ENCODE measurements at places on chromosomes 6 and 20.

DNA sequence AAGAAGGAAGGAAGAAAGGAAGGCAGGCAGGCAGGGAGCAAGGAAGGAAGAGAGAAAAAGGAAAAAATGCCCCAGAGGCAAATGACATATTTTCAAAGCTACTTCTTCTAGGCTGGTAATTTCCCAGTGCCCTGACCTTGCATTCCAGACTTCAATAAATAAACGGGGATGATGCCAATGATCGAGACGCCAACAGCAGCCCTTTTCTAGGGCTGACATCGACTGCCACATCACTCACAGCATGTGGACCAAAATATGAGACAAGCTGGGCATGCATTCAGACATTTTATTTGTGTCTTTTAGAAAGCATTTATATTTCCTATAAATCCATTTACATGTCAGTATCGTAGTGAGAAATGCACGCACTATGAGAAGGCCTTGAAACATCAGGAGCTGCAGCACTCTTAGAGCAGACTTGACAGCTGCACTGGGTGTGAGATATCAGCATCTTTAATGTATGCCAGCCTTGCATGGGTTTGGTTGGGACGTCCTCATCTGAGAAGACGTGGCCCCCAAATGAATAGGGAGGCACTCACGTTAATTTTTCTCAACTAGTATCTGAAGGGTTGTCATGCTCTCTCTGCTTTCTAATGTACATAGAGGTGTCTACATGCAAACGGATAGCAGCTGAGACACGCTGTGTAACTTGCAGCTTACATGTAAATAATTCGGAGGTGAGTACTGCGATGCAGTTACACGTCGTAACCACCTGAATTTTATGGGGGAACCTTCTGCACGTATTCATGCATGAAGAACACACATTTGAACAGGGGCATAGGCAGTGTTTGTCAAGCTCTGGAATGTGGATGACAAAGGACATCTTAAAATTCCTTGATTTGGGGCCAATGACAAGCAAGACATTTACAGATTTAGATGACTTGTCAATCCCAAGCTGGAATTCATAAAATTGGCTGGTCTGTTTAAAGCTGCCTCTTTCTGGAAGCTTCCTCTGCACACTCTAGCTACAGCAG is 149.1 kb upstream of the AGPAT4 start:
- no peak for DNase-seq

DNA sequence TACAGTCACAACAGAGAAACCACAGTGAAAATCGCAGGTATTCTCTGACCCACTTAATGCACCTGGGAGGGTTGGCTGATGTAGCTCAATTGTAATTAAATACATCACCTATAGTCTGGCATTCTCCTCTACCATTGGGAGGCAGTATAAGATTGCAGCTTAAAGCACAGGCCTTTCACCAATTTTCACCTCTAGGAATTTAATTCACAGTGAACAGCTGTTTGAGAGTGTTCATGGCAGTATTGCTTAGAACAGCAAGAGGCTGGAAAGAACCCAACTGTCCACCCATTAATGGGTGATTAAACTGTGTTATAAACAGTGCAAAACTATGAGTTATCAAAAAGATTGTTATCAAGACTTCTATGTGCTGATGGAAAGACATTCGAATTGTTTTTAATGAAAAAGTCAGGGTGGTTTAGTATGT is 2.0 kb downstream of the EDEM2 start:
- peak; percentile 25 for DNase-seq

GRCh38 chr6:116115781-116116180 is 10.2 kb downstream of the COL10A1 start:
- peak; percentile 16 for DNase-seq

DNA sequence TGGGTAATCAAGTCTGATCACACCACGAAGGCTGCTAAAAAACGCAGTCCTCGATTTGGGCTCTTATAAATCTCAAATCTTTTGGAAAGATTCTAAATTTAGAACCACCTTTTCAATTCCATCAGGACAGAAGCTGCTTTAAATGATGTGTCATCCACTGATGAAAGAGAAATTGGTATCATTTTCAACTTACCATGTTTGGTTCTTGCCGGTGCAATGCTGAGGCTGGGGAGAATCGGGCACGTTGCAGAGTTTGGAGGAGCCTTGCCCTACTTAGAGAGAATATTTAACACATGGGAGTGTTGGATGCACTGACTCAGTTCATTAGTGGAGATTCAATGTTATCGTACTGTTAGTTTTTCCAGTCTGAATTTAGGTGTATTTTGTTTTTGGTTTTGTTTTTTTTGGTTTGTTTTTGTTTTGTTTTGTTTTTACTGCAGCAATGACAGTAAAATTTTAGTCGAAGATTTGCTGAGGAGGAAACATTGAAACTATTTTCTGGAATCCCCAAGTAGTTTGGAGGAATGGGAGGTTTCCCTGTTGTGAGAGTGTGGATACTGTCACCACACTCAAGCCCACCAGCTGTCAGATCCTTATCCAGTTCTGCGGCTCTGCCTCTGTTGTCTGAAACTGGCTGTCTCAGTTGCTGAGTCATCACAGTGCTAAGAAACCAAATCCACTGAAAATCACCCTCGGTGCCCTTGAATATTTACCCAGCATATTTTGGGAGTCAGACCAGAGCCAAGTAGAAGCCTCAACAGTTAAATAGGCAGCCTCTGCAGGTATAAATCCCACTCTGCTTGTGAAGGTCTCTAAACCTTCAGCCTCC is 497.0 kb downstream of the BTBD3 start:
- no peak for DNase-seq

GRCh38 chr20:33843050-33843449 is 31.9 kb downstream of the CHMP4B start:
- DNase-seq = no peak

DNA sequence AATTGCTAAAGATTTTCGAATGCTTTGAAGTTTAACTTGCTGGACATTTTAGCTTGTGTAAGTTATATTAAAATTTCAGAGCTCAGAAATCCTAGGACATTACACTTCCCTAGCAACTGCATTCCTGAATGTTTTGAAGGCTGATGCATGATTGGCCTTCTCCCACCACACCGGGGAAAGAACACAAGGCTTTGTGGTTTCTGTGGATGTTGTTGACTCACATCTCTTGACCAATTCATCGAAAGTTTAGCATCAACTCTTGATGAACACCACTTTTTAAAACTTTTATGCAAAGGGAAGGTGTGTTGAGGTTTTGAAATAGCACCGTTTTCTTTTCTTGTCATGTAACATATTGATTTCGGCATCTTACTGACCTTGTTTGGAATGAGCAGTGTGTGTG is 81.1 kb downstream of the RIMS1 start:
- DNase-seq = no peak

DNA sequence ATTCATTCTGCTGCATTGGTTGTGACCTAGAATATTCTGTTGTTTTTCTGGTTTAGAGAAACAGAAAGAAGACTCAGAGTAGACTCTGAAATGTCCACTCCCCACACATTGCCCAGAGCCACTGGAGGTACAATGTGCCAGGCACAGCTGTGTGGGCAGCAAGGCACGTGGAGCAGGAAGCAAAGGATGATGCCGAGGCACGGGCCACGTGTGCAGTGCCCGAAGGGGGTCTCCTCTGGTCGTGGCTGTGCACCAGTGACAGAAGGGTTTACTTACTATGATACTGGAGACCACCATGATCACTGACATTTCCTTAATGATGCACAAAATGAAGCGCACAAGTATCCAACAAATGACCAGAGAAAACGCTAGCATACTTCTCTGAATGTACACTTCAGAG is 488.9 kb downstream of the PRKN start:
- DNase-seq = no peak

DNA sequence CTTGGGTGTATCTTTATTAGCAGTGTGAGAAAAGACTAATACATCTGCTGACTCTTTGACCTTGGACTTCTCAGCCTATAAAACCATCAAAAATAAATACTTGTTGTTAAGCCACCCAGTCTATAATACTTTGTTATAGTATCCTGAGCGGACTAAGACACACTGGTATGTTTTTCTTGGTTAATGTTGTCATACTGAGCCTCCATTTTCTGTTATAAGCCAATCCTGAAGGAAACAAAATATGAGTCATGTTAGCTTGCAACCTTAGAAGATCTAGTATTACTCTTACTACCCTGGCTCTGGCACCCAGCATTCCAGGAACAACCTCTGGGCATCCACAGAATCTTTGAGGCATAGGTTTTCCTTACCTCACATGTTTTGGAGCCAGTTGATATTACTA is 307.2 kb downstream of the FRK start:
- DNase-seq = no peak

DNA sequence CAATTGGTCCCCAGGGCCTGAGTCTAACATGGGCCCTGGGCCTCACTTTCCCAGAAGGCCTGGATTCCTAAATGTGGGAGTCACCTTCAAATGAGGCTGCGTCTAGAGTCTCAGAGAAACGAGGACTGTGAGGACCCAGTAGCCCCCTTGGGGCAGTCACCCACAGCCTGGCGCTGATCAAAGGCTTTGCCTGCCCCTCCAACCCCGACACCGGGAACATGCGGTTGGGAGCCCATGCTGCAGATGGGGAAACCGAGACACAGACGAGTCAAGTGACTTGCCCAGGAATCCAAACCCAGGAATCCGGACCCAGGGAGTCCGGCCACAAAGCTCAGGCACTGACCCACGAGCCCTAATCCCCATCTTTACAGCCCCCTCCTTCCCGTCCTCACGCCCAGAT is 209.7 kb downstream of the PREX1 start:
- no peak for DNase-seq

- no peak for DNase-seq
These were observed 61.4 kb downstream of the DAAM2 start for GRCh38 chr6:39853604-39854003.

All from suppressor macrophage (primary cell).